ENCODE measurements at places on chromosomes 4 and X.

DNA sequence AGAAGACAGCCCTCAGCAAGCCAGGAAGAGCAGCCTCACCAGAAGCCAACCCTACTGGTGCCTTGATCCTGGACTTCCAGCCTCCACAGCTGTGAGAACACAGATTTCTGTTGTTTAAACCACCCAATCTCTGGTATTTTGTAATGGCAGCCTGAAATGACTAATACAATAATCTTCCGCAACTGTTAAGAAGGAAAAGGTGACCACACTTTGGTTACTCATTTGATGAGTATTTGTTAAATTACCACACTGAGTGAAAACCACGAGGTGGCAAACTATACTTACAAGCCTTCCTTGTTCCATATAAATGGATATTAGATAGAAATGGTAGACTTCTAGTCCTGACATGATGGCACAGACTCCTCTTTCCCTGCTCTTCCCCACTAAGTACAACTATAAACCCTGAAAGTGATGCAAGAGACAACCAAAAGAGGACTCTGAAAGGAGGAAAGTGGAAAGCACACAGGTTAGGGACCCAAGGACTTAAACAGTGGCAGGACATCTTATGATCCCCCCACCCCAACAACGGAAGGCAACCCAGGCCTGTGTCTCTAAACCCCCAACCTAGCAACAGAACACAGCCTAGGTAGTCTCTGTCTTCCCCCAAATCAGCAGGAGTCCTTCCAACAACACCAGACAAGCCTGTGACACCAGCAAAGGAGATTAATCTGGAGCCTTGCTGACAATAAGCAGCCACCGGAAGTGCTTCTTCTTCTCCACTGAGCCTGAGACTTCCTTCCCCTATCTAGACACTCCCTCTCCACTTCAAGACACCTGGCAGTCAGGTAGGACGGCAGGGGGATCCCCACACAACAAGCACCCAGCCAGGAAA lies 12.3 kb downstream of the ZNF182 start:
- no peak for DNase-seq

DNA sequence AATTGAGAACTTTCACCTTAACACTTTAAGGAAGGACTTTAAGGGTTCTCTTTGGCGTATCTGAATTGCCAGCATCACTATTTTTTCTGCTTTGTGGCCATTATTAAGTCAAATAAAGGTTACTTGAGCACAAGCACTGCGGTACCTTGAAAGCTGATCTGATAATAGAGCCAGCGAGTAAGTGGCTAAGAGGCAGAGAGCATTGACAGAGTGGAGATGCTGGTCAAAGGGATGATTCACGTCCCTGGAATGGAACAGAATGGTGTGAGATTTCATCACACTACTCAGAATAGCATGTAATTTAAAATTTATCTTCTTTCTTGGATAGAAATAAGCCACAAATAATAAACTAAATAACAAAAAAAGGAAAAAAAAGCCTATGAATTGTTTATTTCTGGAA lies 57.1 kb upstream of the NPFFR2 start:
- no peak for DNase-seq

DNA sequence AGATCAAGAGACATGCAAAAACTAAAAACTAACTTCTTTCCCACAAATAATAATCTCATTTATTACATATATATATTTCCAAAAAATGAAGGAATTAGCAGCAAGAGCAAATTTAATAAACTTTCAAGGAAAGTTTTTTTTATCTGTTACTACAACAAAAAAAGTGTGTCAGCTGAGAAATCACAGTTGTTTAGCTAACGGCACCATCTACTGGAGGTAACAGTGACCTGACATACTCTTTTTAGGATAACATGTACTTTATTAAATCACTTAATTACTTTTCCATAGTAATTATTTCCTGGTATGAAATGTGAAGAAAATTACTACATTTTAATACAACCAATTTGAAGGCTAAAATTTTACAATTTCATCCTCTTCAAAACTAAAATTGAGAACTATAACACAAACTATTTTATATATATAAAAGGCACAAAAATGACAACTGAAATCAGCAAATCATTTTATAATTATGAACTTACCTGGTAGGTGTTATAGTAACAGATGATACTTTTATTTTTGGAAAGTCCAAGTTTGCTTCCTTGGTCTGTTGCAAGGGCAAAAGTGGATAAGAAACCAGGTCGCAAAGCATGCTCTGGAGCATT lies 9.1 kb downstream of the LAMTOR3 start:
- no peak for DNase-seq

DNA sequence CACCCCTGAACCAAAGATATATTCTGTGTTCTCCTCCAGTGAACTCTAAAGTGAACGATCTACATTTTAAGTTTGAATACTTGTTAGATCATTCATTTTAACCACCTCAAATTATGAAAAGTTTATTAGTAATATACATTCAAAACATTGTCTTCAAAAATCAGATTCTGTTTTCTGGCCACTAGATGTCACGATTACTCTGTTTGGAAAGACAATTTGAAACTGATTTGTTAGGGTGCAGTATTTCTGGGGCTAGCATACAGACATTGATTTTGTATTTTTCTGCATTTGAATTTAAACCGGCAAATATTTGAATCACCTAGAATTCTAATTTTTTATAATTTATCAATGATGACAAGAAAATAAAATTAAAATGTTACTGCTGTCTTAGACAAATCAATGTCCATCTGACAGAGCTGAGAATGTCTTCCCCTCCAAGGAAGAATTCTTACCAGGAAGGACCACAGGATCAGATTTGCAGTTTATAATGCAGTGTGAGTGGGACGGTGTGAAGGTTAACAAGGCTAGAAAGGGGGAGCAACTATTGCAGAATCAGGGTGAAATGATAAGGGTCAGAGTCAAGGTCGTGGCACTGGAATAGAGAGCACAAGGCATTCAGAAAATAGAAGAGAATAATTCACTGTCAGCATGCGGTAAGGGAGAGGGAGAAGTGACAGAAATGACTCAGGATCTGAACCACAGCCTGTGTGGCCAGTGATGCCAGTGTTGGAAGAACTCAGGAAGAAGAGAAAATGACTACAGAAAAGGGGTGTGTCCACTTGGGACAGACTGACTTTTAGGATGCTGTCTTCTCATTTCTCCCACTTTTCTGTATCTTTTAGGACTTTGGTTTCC lies 91.6 kb downstream of the ANXA10 start:
- no peak for DNase-seq

DNA sequence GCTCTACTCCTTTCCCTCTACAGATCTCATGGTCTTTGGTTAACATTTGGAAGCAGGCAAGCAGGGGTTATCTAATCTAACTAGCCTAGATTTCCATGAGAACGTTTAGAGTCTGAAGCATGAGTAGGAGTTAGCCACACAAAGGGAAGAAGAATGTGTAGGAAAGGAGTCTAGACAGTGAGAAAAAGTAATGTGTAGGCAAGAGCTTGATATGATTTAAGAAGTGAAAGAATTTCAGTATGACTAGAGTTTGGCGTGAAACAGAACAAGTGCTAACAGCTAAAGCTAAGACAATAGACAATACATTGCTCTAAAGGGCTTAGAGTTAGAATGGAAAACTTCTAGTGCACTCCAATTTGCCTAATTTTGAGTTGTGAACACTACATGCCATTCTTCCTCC lies 10.8 kb downstream of the CXCL8 start:
- no peak for DNase-seq

DNA sequence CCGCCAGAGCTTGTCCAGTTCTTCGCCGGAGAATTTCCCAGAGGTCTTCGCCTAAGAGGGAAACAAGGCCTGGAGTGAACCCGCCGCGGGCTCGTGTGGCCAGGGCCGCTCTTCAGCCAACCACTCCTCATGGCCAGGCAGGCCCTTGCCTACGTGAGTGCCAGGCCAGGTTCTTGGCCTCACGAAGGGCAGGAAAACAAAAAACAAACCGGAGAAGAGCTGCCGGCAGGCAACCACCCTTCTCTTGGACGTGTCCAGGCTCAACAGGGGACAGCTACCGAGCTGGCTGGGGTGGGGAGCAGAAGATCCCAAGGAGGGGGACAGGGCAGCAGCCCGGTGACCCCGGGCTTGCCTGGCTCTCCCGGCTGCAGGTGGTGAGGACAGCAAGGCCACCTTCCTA lies 13.3 kb downstream of the LRPAP1 start:
- no peak for DNase-seq

DNA sequence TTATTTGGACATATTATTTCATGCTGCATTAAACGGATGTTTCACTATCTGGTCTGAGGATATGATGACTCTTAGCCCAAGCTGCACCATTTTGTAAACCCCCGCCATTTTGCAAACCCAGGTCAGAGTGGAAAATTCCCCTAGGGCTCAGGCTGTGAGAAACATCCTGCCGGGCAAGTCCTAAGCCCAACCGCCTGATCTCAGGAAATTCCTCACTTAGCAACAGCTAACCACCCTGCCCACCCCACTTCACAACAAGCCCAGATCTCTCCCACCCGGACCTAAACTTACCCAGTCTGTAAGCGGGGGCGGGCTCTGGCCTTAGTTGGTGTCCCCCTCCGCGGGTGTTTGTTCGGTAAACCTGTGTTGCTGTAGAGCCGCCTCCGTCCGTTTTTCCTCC lies 2747.1 kb downstream of the PCDH7 start:
- DNase-seq, result no peak

GRCh38 chr4:85476381-85476780 lies 1.4 kb downstream of the ARHGAP24 start:
- no peak for DNase-seq

GRCh38 chr4:39846120-39846519 lies 131.6 kb downstream of the PDS5A start:
- DNase-seq, result no peak

GRCh38 chrX:140298960-140299825 lies 205.7 kb downstream of the SOX3 start:
- no peak for DNase-seq

GRCh38 chrX:15242899-15243555 lies 26.9 kb downstream of the ASB9 start:
- no peak for DNase-seq

DNA sequence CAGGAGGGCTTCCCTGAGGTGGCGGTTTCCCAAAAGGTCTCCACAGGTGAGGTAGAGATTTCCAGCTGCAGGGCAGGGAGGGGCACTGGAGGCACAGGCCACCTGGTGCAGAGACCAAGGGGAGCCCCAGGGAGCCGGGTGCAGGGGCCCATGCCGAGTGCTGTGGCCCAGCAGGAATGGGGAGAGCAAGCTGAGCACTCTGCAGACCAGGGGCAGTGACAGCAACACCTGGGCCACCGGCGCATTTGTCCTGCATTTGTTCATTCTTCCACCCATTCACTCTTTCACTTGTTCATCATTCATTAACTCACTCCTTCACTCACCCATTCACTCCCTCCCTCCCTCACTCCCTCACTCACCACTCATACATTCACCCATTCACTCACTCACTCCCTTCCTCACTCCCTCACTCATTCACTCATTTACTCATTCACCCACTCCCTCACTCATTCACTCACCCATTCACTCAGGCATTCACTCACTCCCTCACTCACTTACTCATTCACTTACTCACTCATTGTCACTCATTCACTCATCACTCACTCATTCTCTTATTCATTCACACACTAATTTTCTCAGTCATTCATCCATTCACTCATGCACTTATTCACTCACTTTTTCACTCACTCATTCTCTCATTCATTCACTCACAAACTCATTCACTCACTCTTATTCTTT lies 16.3 kb downstream of the CPZ start:
- no peak for DNase-seq

- no peak for DNase-seq
These were observed 27.3 kb upstream of the RAPGEF2 start for GRCh38 chr4:159075531-159075932.

GRCh38 chr4:80322716-80323115 lies 12.8 kb upstream of the CFAP299 start:
- no peak for DNase-seq

DNA sequence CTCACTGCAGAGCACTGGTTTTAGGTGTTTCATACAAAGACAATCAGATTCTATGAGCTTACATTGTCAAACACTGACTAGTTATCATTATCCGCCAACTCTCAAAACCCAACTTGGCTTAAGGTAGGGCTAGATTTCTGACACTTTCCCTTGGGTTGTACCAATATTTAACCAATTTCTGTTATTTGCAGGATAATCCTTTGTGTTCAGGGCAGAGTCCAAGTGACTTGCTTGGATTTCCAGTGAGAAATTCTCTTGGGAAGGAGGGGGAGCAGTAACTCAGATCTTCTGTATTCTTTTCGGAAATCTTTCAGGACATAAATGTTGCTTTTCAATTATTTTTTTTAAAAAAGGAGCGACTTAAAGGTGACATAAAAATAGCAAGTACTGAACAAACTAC lies 23.1 kb downstream of the DGKK start:
- no peak for DNase-seq
